ENCODE measurements at places on chromosomes 3 and 15.
A peak's percentile ranks its signal among the peaks of the same experiment; 100 is the strongest.

DNA sequence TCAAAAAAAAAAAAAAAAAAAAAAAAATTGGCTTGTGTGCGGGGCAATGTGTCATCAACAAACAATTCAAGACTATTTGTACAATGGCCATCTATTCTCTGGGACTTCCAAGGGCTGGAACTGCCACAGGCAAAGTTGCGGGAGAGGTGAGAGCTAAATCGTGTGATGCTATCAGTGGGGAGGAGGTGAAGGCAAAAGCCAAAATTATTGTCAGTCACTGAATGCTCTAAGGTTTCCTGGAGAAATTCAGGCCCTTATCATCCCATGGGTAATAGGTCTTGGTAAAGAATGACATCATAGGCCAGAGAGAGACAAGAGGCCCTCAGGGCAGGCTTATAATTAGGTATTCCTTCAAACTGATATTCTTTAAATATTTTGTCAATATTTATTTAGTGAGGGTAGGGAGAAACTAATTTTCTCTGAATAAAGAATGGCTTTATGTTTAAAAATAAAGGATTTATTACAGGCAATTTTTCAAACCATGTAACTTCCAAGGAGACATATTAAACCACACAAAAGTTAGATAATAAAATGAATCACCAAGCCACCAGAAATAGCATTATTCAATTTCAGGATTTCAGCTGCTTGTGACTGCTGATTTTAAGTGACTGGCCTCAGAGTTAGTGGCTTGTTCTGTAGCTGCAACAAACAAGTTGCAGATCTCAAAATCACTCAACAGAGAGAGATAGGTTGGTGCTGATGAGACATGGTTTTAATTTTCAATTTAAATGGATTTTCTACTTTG is 226.3 kb upstream of the MRPL3 start:
- no peak for DNase-seq

DNA sequence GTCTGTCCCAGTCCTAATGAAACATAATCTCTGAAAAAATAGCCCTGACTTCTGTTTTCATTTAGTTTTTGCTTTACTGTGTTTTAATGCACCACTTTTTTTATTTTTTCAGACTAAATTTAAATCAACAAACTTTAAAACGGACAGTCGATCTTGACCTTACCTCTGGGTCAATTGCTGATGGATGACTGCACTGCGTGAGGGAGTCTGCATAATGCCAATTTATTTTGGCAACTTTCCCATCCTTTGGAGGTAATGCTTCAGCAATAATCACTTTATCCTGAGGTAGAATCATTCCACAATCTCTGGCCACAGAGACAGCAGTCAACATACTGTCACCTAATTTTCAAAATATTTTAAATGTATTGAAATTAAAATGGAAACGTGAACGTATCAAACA is 32.5 kb upstream of the GP5 start:
- DNase-seq, result no peak

GRCh38 chr15:22866079-22866478 is 27.6 kb downstream of the NIPA2 start:
- no peak for DNase-seq

- DNase-seq, result peak; percentile 19
These were observed 121.1 kb downstream of the OXSM start for GRCh38 chr3:25910997-25911396.

DNA sequence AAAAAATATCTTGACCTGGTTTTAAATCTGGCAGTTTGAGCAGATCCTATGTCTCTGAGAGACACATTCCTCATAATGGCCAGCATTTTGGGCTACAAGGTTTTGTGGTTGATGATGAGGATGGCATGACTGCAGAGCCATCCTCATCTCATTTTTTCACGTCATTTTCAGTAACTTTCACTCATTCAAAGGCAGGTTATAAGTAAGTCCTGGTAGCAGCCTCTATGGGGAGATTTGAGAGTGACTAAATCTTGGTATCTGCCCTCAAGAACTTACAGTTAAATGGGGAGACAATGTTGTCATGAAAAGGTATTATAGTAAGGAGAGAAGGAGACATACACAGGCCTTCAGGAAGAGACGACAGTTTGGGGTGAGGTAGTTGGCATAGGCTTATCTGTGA is 14.5 kb downstream of the TIGIT start:
- no peak for DNase-seq

- no peak for DNase-seq
These were observed 94.2 kb upstream of the ACP3 start for GRCh38 chr3:132222868-132223538.

DNA sequence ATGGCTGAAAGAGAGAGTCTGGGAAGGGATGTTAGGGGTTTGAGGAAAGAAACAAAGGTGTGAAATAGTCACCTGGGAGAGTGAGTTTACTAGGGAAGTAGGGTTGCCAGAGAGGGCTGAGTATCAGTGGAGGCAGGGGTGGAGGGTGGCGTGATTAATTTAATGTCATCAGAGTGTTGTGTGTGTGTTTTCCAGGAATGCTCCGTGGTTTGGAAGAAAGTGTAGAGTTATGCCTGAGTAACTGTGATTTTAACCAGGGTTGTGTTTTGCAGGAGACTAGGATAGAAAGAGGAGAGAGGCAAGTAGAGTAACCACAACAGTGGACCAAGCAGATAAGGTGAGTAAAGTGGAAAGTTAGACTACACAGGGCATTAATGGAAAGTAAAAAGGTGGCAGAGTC is 27.2 kb downstream of the PLD1 start:
- DNase-seq, result no peak

DNA sequence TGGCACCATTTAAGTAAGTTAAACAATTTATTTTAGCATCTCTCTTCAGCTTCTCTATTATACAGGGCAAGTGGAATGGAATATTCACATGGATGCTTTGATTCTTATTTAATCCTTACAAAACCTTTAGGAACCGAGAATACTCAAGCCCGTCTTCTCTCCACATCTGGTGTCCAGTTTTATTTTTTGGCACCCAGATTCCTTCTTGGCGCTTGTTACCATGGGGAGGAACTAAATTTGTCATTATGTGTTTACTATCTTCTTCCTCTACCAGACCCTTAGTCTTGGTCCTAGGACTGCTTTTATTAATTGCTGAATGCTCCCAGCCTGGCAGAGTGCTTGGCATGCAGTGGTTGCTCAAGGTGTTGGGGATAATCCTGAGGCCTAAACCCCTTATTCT is 138.8 kb downstream of the CACNA2D3 start:
- no peak for DNase-seq

DNA sequence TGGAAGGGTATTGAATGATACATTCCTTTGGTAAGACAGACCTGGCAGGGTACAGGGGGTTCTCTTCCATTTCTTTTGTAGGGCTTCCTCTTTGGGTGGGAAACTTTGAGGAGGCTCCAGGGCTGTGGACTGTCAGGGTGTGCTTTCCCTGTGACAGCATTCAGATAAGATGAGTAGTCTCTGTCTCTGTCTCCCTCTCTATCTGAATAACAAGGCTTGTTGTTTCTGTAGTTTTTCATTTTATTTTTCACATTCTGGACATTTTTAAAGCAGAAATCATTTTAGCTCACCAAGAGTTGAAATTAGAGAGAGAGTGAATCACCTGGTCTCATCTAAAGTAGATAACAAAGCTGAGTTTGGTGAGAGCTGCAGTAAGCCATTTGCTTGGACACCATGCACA is 100.8 kb upstream of the TPM1 start:
- DNase-seq, result no peak

DNA sequence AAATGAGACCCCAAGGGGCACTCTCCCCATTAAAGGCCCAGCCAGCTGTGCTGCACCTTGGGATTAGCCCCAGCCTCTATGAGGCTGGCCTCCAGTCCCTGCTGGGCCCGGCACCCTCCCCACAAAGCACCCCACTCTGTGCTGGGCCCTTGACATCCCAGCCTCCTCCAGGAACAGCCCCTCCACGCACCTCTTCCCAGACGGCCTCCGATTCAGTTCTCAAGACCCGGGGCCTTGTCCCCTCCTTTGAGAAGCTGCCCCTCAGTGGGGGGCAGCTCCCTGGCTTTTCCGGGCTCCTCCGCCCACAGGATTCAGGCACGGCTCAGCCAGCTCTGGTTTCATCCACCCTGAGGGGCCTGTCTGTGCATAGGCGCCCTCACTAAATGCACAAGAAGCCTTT is 144.1 kb downstream of the LRRK1 start:
- DNase-seq, result no peak

DNA sequence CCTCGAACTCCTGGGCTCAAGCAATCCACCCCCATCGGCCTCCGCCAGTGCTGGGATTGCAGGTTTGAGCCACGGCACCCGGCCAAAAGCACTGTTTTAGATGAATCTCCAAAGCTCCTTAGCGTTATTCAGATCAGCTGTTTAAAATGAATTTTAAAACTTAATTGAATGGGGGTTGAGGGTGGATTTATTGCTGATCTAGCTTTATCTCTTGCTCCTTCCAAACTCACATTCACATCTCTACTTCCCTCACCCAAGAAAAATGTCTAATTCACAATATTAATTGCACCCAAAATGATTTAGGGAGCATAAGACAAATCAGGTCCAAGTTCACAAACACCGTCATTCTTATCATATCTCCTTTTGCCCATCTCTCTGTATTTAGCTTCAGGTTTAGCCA is 89.8 kb downstream of the MEIS2 start:
- no peak for DNase-seq

GRCh38 chr3:115245438-115245837 is 98.3 kb upstream of the ZBTB20 start:
- DNase-seq, result no peak

- no peak for DNase-seq
These were observed 159.5 kb downstream of the OR4M2 start for GRCh38 chr15:22239806-22240180.

DNA sequence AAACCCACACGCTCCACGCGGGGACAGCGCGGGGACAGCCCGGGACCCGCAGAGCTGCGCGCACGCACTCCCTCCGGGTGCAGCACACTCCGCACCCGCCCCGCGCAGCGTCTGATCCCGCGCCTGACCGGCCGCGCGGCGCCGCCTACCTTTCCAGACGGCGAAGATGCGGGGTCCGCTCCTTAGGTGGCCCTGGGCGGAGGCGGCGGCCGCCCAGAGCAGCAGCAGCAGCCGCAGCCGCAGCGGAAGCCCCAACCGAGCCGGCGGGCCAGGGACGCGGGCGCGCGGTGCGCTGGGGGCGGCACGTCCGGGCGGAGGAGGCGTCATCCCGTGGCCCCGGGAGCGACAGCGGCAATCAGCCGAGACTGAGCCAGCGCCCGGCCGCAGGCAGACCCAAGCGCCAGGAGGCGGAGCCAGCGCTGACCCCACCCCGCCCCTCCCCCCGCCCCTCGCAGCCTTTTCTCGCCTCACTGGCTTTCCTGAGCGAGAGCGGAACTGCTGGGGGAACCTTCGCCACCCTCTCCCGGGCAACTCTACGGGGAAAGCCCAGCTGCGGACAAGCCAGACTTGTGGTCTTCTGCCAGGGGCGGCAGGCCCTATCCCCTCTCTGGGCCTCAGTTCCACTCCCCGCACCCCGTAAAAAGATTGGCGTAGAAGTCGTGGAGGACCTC is at the start of gene SEMA7A:
Gene SEMA7A (minus strand): TSS at position 367 of the 671 bp plus-strand sequence. CDS start 40 bp downstream, at position 327.
- peak; percentile 79 for DNase-seq

GRCh38 chr15:52183562-52184173 is 7.5 kb downstream of the GNB5 start:
- DNase-seq, result no peak

GRCh38 chr3:123272547-123272946 is 70.8 kb downstream of the SEC22A start:
- DNase-seq, result no peak

DNA sequence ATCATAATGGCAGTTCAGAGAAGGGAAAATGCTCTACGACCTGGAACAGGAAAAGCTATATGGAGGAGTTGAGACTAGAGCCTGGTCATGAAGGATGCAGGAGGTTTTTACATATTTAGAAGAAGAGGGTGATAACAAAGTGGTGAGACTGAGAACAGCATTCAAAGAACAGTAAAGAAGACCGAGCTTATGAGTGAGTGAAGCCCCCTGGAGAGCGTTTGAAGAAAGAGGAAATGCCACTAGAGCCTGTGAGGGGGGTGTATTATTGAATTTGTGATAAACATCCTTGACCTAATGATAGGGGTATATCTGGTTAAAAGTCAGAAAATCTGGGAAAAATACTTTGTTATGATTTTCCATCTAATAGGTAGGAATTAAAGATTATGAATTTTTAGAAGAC is 4.2 kb downstream of the PARP9 start:
- no peak for DNase-seq

DNA sequence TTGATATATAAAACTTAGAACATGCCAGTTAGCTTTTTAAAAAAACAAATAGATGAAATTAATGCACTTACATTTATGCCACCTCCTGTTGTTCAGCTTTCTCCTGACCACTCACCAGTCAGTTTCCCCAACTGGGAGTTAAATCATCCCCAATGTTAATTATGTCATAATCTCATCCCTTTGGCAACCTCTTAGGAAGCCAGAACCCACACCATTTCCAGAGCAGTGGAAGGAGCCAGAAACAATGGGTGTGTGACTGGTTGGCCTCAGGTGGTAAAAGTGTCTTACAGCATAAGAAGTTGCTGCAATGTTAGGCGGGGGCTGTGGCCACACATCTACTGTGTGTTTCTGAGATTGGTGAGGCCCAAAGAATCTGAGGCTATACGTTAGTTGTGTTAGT is 46.5 kb upstream of the MITF start:
- no peak for DNase-seq

DNA sequence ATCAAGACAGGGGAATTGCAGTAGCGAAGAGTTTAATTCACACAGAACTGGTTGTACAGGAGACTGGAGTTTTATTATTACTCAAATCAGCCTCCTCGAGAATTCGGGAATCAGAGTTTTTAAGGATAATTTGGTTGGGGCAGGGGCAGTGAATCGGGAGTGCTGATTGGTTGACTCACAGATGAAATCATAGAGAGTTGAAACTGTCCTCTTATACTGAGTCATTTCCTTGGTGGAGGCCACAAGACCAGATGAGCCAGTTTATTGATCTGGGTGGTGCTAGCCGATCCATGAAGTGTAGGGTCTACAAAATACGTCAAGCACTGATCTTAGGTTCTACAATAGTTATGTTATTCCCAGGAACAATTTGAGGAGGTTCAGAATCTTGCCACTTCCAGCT is 5.3 kb upstream of the ZNF770 start:
- DNase-seq, result no peak

DNA sequence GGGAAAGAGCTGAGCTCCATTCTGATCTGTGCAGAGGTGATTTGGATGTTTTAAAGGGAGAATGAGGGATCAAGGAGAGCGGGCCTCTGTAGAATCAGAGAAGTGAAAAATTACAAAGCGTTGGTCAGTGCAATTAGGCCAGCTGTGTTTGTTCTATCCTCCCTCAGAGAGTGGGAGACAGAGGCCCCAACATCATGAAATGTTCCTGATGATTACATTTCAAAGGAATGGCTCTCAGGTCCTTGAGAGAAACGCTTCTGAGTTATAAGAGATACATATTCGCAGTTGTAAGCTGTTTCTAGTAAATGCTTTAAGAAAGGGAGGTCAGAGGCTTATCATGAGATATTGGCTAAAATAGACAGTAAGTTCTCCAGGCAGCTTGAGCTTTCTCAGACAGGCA is 15.7 kb upstream of the CAND2 start:
- DNase-seq, result no peak

GRCh38 chr15:39461536-39462130 is 119.2 kb upstream of the THBS1 start:
- DNase-seq, result no peak
